ENCODE measurements at places on chromosomes 7 and 10. TPM values are rescaled to one million over a fixed set of nuclear protein-coding genes. Genes with fewer than 3 reads are reported as not detected.

Gene C10orf67
- 0.31 TPM for total RNA-seq

Gene NAPEPLD
- total RNA-seq, result 32.2 TPM

Gene AOAH
- 5.0 TPM for total RNA-seq

Gene SVIL
- total RNA-seq, result 21.9 TPM

Gene AMPH
- 36.9 TPM for total RNA-seq

Gene IDI2
- total RNA-seq, result not detected

Gene PRF1
- total RNA-seq, result not detected

Gene CDK14
- 115 TPM for total RNA-seq

Gene ZNF722
- total RNA-seq, result not detected

Gene RADIL
- total RNA-seq, result 6.3 TPM

Gene PKD1L1
- 0.94 TPM for total RNA-seq

Gene AEBP1
- 10.3 TPM for total RNA-seq

Gene PBLD
- total RNA-seq, result 13.5 TPM

Gene USP54
- total RNA-seq, result 51.3 TPM

Gene GSTO2
- total RNA-seq, result 4.4 TPM

Gene NEUROG3
- total RNA-seq, result not detected

Gene SKIDA1
- 9.4 TPM for total RNA-seq

Gene TBXAS1
- total RNA-seq, result 1.9 TPM

Gene NPTX2
- total RNA-seq, result 9.7 TPM

Gene CPN1
- not detected for total RNA-seq

Gene SPDYE17
- not detected for total RNA-seq

Gene EBF3
- total RNA-seq, result 0.31 TPM

Gene CCL24
- not detected for total RNA-seq

Gene PTF1A
- not detected for total RNA-seq
